Fibroblast of the aortic adventitia (primary cell): ENCODE measurements at places on chromosomes 6 and 20.

DNA sequence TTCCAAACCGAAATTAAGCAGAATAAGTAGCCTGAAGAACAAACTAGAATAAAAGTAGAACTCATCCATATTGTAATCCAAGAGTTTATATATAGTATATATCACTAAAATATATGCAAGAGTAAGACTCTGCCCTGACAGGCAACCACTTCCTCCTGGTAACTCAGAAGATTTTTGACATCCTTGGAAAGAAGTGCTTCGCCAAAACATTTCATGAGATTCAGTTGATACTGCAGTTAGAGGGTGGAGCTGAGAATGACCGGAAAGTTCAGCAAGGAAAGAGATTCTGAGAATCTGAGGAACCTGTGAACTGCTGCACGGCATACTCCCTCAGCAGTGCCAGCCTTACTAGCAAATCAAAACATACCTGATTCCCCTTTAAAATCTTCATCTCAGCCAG lies 79.6 kb downstream of the CDK19 start:
- no peak for DNase-seq

DNA sequence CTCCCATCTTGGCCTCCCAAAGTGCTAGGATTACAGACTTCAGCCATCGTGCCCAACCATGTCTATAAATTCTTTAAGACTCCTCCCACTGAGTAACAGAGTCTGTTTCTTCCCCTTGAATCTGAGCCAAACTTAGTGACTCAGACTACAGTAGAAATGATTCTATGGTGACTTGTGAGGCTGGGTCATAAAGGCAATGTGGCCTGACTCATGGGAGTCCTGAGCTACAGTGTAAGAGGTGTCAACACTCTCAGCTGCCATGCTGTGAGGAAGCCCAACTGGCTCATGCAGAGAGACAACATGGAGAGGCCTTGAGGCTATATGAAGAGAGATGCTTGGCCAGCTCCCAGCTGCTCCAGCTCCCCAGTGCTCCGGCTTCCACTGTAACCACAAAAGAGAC lies 5.2 kb upstream of the NRSN2 start:
- DNase-seq: peak; percentile 76

GRCh38 chr6:89886378-89887120 lies 7.7 kb upstream of the GJA10 start:
- DNase-seq: no peak

- DNase-seq: no peak
Observed at GRCh38 chr20:48864738-48865318, 37.0 kb upstream of the PREX1 start.

DNA sequence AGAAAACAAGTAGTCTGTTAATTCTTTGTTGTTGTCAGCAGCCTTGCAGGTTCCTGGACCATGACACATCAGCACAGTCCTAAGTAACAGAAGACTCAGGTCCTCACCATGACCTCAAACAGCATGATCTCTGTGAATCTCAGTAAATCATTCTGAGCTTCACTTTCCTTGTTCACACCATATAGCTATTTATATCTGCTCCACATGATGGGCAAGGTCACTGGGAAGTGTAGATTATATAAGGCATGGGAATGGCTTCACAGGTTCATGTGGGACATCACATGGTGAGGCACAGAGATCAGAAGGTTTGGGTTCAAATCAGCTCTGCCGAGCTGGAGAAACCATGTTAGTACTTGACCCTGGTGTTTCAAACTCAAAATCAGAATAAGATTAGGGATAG lies 245.4 kb upstream of the SPTLC3 start:
- DNase-seq: no peak
